PC-3 (cell line): ENCODE measurements at places on chromosomes 6 and 20. TPM values are rescaled to one million over a fixed set of nuclear protein-coding genes. Genes with fewer than 3 reads are reported as not detected.
A peak's percentile ranks its signal among the peaks of the same experiment; 100 is the strongest.

DNA sequence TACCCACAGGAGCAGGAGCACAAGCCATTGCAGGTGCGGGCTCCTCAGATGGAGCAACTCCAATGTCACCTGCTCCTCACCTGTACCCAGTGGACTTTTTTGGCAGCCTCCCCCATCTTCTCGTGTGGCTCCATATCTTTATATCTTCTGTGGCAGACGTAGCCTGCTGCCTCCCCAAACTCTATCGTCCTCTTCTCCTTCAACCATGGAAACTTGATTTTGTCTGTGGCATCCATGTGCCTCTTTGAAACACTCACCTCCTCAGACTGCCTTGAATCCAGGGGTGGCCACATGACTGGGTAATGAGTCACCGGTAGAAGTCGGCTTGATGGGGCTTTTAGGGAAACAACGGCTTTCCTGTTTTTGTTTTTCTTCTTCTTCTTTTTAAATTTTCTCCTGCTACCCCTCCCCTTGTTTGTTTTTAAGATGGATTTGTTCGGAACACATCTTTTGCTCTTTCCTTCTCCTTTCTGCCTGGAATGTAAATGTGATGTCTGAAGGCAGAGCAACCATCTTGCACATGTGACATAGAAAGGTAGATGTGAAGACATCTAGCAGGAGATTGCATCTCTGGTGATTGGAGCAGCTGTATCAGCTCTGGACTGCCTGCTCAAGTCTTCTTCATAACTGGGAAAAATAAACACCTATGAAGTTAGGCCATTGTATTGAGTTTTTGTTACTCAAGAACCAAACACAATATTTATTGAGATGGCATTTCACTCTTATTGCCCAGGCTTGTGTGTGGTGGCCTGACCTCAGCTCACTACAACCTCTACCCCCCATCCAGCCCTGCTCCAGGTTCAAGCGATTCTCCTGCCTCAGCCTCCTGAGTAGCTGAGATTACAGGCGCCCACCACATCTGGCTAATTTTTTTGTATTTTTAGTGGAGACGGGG lies 69.9 kb upstream of the DDR1 start:
- peaks cover 63% of the 10 kb centered on the region for H3K4me1 ChIP-seq
- H3K36me3 ChIP-seq = no peaks in the 10 kb centered on the region
- H3K27ac ChIP-seq = peak overlapping the region; percentile 96
- DNase-seq = peak; percentile 81

- peaks cover 12% of the 10 kb centered on the region for H3K36me3 ChIP-seq
- no peak overlapping the region for H3K4me3 ChIP-seq
- H3K27me3 ChIP-seq = no peaks in the 10 kb centered on the region
- peaks cover 31% of the 10 kb centered on the region for H3K4me1 ChIP-seq
Observed at GRCh38 chr6:36686668-36687513, 8.4 kb downstream of the CDKN1A start.

DNA sequence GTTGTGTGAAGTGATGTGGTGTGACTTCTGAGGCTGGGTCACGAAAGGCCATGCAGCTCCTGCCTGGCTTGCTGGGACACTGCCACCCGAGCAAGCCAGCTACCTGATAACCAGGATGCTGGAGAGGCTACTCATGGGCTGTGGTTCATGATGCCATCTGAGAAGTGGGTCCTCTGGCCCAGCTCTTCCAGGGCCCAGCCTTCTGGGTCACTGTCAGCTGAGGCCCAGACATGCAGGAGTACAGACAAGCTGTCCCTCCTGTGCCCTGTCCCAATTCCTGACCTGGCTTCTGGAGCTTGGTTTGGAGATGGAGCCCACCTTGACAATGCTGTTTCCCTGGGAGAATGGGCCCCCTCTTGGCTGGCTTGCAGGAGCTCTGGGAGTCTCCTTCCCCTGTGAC lies 87.0 kb downstream of the DHX35 start:
- H3K27me3 ChIP-seq = no peaks in the 10 kb centered on the region
- no peak overlapping the region for H3K27ac ChIP-seq
- DNase-seq = no peak
- H3K36me3 ChIP-seq = no peaks in the 10 kb centered on the region

DNA sequence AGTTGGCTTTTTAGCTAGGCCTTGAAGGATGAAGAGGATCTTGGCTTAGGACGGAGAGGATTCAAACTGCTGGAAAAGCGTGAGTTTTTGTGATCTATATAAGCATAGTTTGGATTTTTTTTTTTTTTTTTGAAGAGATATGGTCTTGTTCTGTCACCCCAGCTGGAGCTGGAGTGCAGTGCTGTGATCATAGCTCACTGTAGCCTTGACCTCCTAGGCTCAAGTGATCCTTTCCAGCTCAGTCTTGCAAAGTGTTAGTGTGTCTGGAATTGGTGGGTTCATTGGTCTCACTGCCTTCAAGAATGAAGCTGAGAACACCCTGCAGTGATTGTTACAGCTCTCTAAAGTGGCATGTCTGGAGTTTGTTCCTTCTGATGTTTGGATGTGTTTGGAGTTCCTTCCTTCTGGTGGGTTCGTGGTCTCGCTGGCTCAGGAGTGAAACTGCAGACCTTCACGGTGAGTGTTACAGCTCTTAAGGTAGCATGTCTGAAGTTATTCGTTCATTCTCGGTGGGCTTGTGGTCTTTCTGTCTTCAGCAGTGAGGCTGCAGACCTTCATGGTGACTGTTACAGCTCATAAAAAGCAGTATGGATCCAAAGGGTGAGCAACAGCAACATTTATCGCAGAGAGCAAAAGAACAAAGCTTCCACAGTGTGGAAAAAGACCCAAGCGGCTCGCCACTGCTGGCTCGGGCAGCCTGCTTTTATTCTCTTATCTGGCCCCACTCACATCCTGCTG lies 37.5 kb upstream of the NUP153 start:
- no peaks in the 10 kb centered on the region for H3K27me3 ChIP-seq
- DNase-seq = no peak

DNA sequence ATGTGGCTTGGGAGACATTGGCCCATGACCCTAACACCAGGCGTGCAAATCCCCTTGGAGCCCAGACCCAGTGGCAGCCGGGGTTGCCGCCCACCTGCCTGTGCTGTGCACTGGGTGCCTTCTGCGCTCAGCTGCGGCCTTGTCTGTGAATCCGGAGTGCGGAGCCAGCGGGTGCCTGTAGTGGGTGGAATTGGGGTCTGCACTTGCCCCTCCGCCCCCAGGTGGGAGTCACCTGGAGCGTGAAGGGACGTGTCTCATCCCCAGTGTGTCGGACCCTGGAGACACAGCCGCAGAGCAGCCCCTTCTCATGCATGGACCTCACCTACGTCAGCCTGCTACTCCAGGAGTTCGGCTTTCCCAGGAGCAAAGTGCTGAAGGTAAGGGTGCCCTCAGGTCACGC lies 22.9 kb upstream of the PYGB start:
- H3K27ac ChIP-seq = no peak overlapping the region
- H3K27me3 ChIP-seq = no peaks in the 10 kb centered on the region
- H3K36me3 ChIP-seq = peaks cover 19% of the 10 kb centered on the region; the same call in 1 of the 2 replicates
- peaks cover 38% of the 10 kb centered on the region for H3K4me1 ChIP-seq

GRCh38 chr6:42482174-42482573 lies 30.4 kb upstream of the TRERF1 start:
- no peaks in the 10 kb centered on the region for H3K36me3 ChIP-seq
- DNase-seq = no peak
- H3K4me3 ChIP-seq = no peak overlapping the region
- H3K27me3 ChIP-seq = no peaks in the 10 kb centered on the region
- no peaks in the 10 kb centered on the region for H3K4me1 ChIP-seq

DNA sequence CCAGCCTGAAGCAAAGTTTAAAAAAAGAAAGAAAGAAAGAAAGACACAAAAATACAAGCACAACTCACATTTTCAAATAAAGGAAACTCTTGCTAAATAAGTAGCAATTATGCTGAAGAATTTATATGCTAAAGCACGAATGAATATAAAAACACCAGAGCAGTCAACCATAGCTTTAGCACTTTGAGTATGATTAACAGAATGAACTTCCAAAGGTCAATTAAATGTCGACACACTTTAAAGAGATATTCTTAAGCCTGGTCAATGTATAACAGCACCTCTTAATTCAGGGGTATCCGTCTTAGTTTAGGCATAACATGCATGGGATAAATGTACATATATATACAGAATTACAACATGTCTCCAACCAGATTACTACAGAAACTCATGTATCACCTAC lies 125.9 kb downstream of the OGFRL1 start:
- peaks cover 25% of the 10 kb centered on the region for H3K36me3 ChIP-seq
- H3K27me3 ChIP-seq = no peaks in the 10 kb centered on the region
- DNase-seq = no peak
- H3K27ac ChIP-seq = no peak overlapping the region

DNA sequence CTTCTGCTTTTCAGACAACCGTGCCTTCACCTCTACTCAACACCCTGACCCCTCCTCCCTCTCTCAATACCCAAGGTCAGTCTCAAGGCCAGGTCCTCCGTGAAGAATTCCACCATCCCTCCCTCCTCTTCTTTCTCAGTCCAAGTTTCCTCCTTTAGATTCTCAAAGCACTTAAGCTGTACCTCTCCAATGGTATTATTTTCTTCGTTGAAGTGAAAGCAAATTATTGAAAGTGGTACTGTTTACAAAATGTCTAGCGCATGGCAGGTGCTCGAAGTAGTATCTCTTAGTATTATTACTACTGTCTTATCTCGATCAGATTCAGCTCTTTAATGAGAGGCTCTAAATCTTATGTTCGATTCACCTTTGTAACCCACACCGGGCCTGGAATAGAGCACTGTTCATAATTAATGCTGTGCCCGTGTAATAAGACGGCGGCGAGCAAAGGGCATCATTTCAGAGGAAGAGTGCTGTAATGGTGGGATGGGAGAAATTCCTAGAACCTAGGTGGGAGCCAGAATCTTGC lies 593 bp upstream of the RALGAPB start:
- no peaks in the 10 kb centered on the region for H3K36me3 ChIP-seq
- peaks cover 18% of the 10 kb centered on the region for H3K4me1 ChIP-seq
- H3K27ac ChIP-seq = no peak overlapping the region
- no peaks in the 10 kb centered on the region for H3K27me3 ChIP-seq
- peak overlapping the region; percentile 88 for H3K4me3 ChIP-seq

GRCh38 chr6:117915846-117916245 lies 8.8 kb downstream of the SLC35F1 start:
- H3K4me1 ChIP-seq = no peaks in the 10 kb centered on the region
- H3K27ac ChIP-seq = no peak overlapping the region
- no peak for DNase-seq
- peaks cover 9% of the 10 kb centered on the region for H3K27me3 ChIP-seq
- H3K4me3 ChIP-seq = no peak overlapping the region

GRCh38 chr6:34025112-34025807 lies 120.6 kb downstream of the GRM4 start:
- H3K4me3 ChIP-seq = no peak overlapping the region
- H3K4me1 ChIP-seq = no peaks in the 10 kb centered on the region

GRCh38 chr6:31120151-31120915 lies at the start of gene CDSN:
Gene CDSN (minus strand): TSS chr6:31120446. CDS start chr6:31120419, 27 bp downstream.
- DNase-seq = no peak
- H3K27ac ChIP-seq = no peak within 1 kb of the TSS
- H3K4me3 ChIP-seq = no peak within 1 kb of the TSS
- peaks cover 22% of the 10 kb centered on the region for H3K4me1 ChIP-seq
- no peaks in the 10 kb centered on the region for H3K36me3 ChIP-seq
- H3K27me3 ChIP-seq = no peaks in the 10 kb centered on the region

DNA sequence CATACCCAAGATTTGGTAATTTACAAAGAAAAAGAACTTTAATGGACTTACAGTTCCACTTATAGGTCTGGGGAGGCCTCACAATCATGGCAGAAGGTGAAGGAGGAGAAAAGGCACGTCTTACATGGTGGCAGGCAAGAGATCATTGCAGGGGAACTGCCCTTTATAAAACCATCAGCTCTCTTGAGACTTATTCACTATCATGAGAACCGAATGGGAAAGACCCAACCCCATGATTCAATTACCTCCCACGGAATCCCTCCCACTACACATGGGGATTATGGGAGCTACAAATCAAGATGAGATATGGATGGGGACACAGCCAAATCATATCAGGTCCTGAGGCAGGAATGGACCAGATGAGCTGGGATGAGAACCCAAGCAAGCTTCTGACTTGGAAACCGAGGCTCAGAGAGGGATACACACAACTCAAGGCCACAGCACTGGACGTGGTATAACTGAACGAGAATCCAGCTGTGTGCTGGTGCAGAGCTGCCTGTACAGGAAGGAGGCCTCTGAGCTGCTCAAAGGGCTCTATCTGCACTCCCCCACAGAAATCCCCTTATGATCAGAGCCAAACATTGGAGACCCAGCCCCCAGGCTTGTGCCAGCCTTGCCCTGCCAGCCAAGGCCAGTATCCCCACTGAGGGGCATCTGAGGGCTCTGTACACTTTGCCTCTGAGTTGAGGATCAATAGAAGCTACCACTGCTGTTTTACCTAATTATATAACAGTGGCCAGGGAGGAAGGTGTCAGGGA lies 137.8 kb downstream of the CEBPB start:
- H3K36me3 ChIP-seq = no peaks in the 10 kb centered on the region
- DNase-seq = no peak
- no peak overlapping the region for H3K4me3 ChIP-seq
- H3K27me3 ChIP-seq = no peaks in the 10 kb centered on the region
- no peak overlapping the region for H3K27ac ChIP-seq

DNA sequence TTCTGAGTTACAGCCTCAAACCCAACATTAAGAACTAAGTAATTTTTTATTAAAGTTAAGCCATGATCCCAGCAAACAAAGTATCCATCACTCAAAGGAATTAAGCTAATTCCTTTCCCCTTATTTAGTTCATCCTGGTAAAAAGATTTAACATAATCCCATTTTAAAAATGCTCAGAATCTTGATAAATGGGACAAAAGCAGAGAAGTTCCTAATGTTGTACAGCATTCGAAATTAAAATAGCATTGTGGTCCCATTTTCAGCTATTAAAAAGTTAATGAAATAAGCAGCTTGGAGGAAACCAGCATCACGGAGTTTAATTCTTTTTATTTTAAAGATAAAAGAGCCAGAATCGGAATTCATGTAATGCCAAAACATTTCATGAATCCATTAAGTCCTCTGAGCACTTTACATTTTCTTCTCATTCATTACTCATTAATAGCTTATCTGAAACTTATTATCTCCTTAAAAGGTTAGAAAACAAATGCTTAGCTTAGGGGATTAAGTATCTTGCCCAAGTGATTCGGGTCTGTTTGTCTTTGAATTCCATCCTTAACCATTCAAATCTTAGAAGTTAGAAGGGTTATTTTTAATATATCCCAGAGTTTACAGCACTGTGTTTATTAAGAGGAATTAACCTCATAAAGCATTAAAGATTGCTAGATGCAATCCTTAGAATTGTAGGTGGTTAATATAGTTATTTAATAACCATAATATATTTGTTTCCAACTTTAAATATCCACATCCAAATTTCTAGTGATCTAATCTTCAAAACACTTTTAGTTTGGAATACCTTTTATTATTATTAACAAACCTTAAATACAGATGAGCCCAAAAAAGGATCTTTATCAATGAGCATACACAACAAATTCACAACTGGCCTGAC lies 11.2 kb downstream of the RBM39 start:
- no peaks in the 10 kb centered on the region for H3K27me3 ChIP-seq
- H3K36me3 ChIP-seq = peaks cover 91% of the 10 kb centered on the region
- DNase-seq = no peak

The TRIM15 gene
- not detected in 2 replicates for total RNA-seq

The ENPP1 gene
- total RNA-seq = 4.4 and 5.1 TPM in 2 replicates

The PAX1 gene
- total RNA-seq = not detected in 2 replicates

The PRPH2 gene
- not detected in 2 replicates for total RNA-seq

The TDP2 gene
- total RNA-seq = 20.6 and 24.2 TPM in 2 replicates

The IL17A gene
- total RNA-seq = not detected in 2 replicates

The TP53TG5 gene
- not detected in 2 replicates for total RNA-seq

The TULP1 gene
- not detected in 2 replicates for total RNA-seq
